ENCODE measurements at places on chromosomes 11 and 22.

- DNase-seq: no peak
Measured at GRCh38 chr22:22037229-22037628, 54.6 kb upstream of the TOP3B start.

DNA sequence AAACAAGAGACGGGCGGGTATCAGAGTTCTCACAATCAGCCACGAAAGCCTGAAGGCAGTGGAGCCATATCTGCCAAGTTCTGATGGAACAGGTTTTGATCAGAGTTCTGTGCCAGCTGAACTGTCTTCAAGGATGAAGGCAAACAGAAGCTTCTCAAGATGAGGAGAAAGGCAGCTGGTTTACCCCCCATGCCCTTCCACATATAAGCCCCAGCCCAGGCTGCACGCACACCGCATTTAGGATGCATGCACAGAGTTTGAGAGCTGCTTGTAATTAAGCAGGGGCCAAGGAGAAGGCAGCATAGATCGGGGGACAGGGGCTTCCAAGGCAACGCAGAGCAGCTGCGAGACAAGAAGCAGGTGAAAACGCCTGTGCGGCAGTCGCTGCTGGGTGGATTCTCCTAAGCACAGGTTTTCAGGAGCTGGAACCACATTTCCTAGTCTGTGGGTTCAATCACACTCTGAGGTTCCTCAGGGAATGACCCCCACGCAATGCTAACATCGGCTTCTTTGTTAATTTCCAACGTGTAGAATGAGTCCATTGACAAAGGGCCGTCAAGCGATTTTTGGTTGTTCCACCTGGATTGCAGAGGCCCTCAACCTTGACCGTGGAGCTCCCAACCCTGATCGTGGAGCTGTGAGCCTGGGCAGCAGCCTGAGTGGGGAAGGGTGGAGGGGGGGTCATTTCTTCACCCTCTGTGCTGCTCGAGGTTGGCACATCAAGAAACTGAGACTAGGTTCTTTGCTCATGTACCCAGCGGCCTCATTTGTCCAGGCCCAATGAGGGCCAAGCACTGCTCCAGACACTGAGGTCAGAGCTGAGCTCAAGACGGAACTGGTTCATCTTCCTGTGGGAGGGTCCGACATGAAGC, 81.7 kb upstream of the SHISAL1 start:
- no peak for DNase-seq

DNA sequence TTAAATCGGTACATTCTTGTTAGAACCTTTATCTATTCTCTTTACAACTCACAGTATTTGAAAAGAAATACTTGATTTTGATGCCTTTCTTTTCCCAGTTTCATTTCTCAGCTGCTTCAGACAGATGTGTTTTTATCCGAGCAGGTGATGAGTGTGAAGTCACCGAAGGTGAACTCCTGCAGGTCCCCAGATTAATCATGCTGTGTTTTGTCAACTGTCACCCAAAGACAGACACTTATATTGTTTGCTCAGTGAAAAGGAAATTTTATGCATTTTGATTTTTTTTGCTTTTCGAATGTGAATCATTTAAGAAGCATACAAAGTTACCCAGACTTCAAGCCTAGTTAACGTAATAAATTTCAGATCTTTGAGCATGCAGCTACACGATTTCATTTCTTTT, 7.8 kb upstream of the TMPRSS13 start:
- no peak for DNase-seq

DNA sequence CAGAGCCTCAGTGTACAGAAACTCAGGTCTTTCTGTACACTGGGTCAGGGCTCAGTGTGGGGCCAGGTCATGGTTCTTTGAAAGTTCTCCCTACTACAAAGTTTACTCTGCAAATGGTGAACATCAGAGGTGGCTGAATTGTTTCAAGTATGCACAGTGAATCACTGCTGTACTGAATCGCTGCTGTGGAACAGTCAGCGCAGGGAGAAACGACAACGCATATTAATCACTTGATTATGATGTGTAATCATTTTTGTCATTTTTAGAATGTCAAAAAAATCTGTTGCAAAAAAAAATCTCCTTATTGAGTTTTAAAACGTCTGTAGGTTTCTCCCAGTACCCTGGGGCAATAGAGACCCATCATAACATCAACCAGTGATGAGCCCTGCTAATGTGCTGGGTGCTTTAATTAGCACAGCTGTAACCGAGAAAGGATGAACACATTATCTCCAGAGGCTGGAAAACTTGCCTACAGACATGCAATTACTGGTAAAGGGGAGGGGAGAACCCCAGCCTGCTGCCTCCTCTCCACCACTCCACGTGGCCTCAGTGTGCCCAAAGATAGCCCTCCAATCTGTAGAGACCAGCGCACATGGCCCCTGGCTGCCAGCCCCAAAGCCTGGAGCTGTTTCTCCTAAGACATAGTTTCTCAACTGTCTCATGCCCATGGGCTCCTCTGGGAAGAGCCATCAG, 12.8 kb downstream of the ARRB1 start:
- DNase-seq: peak; percentile 65

DNA sequence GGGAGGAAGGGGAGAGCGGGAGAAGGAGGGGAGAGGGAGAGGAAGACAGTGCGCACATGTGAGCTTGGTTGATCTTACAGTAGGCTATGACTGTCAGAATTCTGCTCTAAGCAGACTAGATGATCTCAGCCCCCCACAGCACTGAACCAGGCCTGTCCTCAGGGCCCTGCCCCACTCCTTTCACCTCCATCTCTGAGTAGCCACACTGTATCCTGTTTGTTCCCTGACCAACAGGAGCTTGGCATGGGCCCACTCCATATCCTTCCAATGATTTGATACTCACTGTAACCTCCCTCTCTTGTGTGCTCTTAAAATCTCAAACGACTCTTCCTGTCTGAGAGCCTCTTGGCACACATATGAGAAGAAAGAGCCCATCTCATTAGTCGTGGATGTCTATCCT, 86.1 kb upstream of the PARVA start:
- DNase-seq: no peak

GRCh38 chr11:19567996-19568395, 144.6 kb upstream of the NAV2 start:
- DNase-seq: no peak

DNA sequence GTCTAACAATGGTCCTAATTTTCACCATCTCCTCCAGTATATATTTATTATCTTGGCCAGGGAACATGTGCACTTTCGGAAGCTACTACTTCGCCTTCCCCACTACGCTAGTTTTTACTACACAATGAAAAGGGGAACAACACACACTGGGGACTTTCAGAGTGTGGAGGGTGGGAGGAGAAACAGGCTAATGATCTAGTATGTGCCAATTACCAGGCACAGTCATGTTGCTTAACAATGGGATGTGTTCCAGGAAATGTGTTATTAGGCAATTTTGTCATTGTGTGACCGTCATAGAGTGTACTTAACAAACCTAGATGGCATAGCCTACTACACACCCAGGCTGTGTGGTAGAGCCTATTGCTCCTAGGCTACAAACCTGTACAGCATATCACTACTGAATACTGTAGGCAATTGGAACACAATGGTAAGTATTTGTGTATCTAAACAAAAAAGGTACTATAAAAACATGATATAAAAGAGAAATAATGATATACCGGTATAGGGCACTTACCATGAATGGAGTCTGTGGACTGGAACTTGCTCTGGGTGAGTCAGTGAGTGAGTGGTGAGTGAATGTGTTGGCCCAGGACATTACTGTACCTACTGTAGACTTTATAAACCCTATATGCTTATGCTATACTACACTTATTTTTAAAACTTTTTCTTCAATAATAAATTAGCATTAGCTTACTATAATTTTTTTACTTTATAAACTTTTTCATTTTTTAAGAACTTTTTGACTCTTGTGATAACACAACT, 20.1 kb upstream of the CUL5 start:
- DNase-seq: no peak

GRCh38 chr22:41062146-41062545, 30.2 kb upstream of the EP300 start:
- no peak for DNase-seq

- DNase-seq: no peak
Measured at GRCh38 chr11:115502636-115503082, 1.6 kb downstream of the CADM1 start.
